T-cell (primary cell): ENCODE measurements at places on chromosomes 4 and X.

GRCh38 chr4:71400810-71401209 lies 62.0 kb downstream of the SLC4A4 start:
- DNase-seq, result no peak

GRCh38 chr4:42150653-42151567 lies 1.5 kb downstream of the BEND4 start:
- no peak for DNase-seq

- no peak for DNase-seq
Measured at GRCh38 chr4:4377732-4378460, 9.0 kb upstream of the NSG1 start.

DNA sequence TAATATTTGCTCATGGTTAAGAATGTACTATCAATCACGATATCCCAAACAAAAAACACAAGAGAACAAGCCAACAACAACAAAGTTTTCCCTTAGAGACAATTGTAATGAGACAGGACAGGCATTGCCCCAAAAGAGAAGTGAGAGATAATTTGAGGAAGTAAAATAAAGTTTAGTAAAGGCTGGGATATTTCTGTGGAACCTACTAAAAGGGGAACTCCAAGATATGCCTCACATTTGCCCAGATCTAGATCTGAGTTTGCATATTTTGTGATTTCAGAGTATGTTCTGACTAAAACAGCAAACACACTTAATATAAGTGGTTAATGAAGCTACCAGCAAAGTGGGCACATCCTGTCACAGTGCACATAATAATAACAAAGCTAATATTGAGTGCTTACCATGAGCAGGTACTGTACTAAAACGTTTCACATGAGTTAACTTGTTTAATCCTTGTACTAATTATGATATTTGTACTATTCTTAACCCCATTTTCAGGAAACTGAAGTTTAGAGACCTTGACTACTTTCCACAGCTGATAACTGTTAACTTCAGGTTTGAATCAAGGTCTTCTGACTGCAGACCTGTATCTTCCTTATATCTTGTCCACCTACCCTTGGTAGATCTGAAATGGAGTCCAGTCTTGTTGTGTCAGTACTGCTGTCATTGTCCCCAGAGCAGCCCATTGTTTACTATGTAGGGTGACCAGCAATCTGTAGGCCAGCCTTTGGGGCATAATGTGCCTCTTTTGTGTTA lies 26.0 kb upstream of the BMP2K start:
- no peak for DNase-seq

- no peak for DNase-seq
Measured at GRCh38 chrX:47217121-47217851, 1.2 kb upstream of the CDK16 start.

- DNase-seq, result peak; percentile 71
Measured at GRCh38 chr4:83083925-83084475, 30.5 kb downstream of the PLAC8 start.

DNA sequence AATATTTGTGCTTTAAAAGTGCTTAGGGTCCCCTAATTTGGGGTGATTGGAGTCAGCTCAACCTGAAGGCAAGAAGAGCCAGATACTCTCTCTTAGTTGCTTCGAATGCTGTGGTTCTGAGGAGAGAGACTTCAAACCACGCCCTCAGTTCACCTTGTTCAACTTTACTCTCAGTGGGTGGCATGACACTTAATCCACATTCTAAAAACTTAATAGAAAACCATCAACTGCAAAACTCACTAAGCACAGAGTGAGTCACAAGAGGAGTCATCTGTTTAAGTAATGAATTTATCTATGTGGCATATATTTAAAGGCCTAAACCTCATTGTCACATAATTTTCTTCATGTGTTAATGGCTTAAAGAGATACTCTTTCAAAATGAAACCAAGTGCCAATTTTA lies 99.5 kb upstream of the SLC4A4 start:
- DNase-seq, result no peak

DNA sequence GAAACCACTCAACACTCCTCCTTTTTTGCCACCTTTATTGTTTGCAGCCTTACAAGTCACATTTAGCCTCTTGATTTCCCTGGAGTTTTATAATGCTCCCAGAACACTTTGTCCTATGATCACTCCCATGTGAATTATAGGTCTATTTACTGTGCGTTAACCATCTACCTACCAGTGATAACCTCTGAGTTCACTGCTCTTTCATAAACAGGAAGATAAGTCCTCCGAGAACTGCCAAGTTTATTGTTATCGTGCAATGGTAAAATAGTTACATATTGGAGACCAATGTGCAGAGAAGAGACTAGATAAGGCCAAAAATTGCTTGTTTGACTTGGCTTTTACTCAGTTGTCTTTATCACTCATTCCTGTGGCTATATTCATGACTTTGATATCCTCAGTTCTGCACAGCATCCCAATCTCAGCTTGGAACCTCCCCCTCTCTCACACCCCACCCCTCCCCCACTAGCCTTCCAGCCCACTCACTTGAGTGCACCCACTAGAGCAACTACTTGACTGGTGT lies 12.9 kb upstream of the NUDT9 start:
- DNase-seq, result no peak

GRCh38 chr4:98248934-98249333 lies 12.2 kb upstream of the RAP1GDS1 start:
- DNase-seq, result no peak

- no peak for DNase-seq
Measured at GRCh38 chr4:27514711-27515110, 654.1 kb downstream of the STIM2 start.

DNA sequence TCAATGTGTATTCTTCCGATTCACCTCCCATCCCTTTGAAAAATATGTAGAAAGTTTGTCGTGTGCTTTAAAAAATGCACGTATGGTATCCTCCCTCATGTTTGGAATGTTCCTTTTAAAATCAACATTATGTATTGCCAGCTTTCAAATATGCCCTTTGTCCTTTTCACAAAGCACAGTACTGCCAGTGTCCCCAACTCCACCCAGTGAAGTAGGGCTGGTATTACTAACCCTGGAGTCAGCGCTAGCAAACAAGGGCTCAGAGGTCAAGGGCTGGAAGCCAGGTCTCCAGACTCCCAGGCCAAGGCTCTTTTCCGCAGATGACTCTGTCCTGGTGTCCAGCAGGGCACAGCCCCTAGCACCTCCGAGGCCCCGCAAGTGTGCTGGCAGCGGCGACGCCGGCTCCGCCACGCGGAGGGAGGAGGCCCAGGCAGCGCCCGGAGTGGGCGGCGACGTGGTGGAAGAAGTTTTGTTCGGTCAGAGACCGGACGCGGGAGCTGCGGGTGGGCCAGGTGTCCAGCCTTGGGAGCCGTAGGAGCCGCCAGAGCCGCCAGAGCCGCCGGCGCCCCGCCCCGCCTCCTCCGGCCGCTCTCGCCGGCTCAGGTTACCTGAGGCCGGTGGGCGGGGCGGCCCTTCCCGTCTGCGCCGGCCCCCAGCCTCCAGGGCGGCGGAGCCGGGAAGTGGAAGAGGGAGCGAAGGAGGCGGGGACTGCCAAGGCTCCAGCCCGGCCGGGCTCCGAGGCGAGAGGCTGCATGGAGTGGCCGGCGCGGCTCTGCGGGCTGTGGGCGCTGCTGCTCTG lies at the start of gene IL13RA1:
TSS of gene IL13RA1 (plus strand) at position 720 of the 799 bp plus-strand sequence. CDS start at position 753, 33 bp downstream.
- DNase-seq, result peak; percentile 12
